ENCODE measurements at places on chromosomes 2 and 18.

GRCh38 chr2:105746177-105747080, 1.7 kb downstream of the NCK2 start:
- peak; percentile 65 for DNase-seq

DNA sequence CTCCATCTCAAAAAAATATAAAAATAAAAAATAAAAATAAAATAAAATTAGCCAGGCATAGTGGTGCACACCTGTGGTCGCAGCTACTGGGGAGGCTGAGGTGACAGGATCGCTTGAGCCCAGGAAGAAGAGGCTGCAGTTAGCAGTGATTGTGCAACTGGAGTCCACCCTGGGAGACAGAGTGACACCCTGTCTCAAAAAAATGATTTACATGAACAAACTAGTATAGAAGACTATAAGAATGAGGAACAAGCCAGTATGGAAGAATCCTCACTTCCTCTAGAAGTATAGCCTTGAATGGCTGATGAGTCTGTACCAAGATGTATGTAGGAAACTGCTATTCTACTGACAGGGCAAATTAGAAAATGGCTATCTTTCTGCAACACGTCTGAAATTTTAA, 10.9 kb downstream of the YES1 start:
- peak; percentile 46 for DNase-seq

- no peak for DNase-seq
Observed at GRCh38 chr2:183630964-183631363, 506.7 kb downstream of the NUP35 start.

DNA sequence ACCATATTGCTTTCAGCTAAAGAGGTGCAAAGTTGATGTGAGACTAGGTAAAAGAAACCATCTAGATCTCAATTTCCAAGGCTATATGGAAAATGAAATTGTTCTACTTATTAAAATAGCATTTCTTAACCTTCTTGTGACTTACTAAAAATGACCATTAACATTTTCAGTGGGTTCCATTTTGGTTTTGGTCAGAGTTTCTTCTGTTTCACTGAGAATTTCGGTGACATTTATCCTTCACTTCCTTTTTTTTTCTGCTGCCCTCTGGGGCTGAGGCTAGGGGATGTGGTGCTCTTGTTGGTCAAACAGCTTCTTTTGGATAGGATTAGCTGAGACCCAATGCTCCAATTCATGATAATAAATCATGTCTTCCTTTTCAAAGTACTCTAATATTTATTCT, 44.3 kb upstream of the REL start:
- DNase-seq: no peak

DNA sequence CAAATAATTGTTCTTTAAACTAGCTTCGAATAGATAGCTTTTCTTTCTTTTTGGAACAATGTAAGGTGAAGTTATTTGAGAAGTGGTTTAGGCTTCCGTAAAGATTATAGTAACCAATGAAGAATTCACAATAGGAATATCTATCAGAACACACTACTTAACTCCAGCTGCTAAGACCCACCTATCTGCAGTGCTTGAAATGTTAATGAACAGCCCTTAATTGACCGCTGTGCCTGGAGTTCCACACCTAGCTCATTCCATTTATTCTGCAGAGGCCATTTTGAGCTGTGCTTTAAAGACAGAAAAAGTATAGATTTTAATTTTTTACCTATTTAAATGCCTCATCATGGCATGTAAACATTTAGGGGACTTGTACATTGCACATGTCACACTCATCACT, 83.3 kb upstream of the APCDD1 start:
- no peak for DNase-seq

DNA sequence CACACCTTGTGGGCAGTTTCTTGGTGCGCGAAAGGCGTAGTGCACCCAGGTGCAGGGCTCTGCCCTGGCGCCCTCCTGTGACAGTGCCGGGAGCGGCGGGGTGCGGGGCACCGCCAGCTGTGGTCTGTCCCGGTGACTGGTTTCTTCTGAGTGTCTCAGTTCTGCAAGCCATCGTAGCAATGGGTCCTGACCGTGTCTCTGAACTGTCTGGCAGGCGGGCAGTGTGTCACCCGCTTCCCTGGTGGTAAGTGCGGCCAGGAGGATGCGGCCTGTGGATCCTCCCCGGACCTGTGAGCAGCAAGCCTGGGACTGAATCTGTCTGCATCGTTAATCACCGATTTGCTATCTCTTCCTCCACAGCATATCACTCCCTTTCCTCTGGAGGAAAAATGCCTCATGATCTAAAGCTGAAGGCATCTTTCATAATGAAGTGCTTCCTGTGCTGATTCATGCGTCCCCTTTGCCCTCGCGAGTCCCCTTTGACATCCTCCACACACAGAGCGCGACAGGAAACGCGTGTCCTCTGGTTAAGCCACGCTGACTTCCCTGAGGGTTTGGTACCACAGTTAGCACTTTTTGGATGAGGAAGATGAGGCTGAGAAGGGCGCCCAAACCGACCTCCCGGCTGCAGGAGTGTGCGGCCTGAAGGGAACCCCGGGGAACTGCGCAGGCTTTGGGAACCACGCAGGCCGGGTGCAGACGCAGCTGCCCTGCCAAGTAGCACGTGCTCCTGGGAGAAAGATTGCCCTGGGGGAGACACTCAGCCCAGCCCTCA, 416.0 kb upstream of the HS6ST1 start:
- DNase-seq: peak; percentile 67

DNA sequence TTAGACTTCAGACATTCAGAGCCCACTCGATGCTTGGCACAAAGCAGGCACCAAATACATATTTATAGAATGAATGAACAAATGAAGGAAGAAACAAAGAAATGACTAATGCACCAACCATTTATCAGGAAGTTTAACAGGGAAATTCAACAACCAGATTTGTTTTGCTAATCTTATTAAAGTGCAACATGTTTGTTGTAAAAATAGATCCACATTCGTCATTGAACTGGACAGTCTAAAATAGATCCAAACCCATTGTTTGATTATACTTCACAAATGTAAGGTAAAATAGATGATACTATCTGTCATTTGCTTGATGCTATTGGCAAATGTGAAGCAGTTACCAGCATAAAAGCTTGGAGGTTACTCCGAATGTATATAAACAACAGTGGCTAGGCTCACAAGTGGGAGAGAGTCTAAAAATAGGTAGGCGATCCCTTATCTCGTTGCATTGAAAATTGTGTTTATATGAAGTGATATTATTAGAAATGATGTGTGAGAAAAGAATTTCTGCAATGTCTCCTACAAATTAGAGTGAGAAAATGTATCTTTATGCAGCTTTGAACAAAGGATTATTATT, 246.2 kb downstream of the NEDD4L start:
- DNase-seq: no peak

DNA sequence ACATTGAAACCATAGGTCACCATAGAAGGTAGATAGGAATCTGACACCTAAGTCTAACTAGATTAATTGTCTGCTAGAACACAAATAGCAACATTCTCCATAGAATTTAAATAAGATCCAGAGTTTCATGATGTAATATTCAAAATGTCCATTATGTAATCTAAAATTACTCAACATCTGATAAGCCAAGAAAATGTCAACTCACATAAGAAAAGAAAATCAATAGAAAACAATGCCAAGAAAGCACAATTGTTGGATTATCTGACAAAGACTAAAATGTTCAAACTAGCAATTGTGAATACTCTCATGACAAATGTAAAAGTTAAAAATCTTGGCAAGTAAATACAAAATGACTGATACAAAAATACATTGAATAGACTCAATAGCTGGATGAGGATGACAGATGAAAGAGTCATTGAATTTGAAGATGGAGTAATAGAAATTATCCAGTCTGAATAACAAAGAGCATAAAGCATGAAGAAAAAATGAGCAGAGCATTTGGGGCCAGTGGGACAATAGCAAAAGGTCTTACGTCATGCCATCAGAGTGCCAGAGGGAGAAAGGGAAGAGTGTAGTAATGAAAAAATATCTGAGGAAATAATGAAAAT, 358.6 kb downstream of the METTL4 start:
- DNase-seq: no peak

DNA sequence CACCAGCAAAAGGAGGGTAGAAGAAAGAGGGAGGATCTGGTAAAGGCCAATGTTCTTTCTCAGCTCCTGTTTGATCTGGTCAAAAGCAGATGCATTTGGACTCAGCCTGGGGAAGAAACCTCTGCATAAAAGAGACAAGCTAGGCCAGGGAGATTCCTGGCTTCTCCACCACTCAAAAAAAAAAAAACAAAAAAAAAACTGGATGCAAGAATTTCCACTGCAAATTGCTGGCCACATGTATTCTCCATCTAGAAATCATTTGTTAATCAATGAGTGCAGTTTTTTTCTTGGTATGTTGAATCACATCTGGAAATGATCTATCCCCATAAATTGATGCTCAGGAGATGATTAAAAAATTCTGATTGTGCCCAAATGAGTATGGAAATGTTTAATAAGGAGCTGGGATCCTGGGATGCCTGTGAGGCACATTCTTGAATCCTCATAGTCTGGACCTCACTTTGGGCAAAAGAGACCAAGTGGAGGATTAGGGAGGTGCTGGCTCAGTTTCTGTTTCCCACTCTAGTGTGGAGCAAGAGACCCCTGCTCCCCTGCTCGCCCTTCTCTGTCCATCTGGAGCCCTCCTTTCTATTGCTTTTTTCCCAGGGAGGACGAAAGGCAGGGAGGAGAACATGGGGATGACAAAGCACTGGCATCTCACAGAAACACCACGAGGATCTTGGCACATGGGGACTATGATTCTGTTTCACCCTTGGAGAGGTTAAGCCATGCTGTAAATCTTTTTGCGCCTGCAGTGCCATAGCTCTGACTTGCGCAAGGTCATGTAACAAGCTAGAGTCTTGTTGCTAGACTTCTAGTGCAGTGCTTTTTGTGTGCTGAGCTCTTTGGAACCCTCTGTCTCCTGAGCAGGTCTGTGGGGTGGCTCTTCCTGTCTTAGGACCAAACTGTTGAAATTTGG, 57.6 kb downstream of the APOB start:
- no peak for DNase-seq

- no peak for DNase-seq
Observed at GRCh38 chr2:118479020-118479419, 368.4 kb downstream of the EN1 start.

DNA sequence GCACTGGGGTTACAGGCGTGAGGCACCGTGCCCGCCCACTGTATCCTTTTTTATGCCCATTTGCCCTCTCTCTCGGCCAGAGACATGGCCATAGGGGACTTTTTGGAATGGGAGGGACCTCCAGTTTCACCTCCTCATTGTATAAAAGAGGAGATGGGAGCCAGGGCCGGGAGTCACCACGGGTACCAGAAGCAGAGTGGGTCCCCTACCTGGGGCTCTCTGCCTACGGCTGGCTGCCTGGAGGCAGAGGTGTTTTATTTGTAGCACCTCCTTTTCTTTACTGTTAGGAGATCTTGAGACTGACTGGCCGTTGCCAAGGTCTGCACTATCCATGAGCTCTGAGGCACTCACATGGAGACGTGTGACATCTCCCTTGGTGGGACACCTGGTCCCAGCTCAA, 162.8 kb downstream of the LDLRAD4 start:
- DNase-seq: no peak

- peak; percentile 55 for DNase-seq
Observed at GRCh38 chr2:65527451-65528240, 95.2 kb upstream of the SPRED2 start.

DNA sequence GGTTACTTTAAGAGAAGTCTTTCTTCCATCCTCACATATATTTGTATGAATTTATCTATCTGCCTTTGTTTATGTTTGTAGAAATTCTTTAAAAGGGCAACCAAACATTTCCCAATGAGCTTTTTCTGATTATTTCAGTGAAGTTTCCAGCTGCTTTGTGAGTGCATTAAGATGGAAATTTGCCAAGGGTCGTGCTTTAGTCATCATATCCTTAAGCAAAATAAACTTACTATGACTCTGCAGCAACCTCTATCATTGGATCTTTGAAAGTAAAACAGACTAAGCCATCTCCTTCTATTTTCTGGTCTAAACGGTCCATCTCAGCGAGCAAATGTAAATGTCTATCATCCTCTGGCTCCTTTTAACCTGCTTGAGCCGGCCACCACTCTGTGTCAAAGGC, 489.3 kb downstream of the SOX11 start:
- DNase-seq: peak; percentile 67

DNA sequence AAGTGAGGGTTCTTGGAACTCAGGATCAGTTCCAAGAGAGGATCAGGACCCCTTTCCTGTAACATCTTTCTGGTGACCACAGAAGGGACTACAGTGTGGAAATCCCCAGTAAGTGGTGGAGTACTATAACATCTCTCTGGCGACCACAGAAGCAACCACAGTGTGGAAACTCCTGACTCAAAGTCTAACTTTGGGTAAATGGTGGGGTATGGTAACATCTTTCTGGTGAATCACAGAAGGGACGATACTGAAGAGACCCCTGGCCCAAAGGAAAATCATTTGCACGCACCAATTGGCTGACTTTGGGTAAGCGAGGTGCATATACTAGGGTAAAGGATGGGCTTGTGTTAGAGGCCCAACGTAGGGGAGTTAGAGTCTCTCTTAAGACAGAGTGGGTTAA, 56.3 kb upstream of the GULP1 start:
- no peak for DNase-seq

DNA sequence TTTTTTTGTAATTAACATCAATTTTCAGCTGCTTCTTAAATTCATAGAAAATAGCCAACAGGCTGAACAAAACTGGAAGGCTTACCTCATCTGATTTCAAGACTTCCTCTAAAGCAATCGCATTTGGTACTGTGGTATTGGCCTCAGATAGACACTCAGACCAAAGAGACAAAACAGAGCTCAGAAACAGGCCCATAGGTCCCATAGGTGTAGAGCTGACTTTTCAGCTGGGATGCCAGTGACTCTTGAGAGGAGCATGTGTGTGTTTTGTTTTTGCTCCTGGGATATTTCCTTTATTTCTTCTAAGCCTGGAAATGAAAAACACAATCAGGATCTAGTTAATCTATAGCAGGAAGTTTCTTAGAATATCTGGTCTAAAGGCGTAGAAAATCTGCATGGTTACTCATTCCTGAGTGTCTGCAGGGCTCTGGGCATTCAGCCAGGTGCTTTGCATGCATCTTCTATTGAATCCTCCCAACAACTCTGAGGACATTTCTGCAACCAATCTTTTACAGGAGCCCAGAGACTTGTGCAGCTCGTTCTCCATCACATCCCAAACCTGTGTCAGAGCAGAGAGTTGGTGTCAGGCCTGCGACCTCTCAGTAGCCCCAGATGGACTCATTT, 190.8 kb downstream of the RTP5 start:
- DNase-seq: peak; percentile 4

DNA sequence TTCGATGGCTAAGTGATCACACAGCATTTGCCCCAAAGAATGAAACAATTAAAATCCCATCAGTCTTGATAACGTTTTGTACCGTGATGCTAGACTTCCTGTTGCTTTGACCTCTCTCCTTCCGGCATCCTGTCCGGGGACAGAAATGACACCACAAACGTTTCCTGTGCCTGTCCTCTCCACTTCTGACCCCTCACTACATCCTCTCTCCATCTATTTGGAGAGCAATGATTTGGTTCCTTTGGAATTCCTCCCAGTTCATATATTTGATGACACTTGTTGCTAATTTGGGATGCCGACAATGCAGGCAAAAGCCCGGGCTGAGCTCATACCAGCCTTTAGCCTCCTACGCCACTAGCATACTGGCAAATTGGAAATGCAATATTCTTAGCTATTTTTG, 151.2 kb upstream of the CCDC68 start:
- DNase-seq: no peak

Data from hematopoietic multipotent progenitor cell treated with erythropoietin and hydrocortisone succinate and interleukin-3 and kit ligand, for 6 days (in vitro differentiated cells).